ENCODE measurements at places on chromosomes 6 and 20.

DNA sequence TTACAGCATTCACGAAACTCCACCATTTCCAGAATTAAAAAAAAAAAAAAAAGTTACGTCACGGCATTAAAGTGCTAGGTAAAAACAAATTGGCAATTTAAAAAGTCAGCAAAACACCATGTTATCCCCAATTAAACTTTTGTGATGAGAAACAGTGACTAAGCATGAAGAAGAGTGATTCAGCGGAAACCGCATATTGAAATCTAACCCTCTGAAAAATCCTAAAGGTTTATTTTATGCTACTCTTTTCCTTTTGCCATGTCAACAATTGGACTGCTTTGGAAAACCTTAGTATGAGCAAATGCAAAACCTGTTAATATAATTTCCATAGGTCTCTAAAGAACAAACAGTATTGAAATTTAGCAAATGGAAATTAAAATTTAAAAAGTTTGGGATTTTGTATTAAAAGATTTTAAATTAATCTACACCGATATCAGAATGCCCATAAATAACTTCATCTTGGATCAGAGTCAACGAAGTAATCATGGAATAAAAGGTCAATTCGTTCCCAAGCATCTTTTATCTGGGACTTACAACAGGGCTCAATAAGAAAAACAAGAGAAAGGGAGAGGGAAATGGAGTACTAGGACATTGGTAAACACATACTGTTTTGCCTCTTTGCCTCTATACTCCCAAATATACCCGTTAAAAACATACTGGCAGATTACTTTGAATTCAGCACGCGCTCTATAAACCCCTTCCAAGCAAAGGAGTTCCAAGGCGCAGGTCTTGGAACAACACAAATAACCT is 1.1 kb downstream of the FBXO30 start:
- DNase-seq: no peak

DNA sequence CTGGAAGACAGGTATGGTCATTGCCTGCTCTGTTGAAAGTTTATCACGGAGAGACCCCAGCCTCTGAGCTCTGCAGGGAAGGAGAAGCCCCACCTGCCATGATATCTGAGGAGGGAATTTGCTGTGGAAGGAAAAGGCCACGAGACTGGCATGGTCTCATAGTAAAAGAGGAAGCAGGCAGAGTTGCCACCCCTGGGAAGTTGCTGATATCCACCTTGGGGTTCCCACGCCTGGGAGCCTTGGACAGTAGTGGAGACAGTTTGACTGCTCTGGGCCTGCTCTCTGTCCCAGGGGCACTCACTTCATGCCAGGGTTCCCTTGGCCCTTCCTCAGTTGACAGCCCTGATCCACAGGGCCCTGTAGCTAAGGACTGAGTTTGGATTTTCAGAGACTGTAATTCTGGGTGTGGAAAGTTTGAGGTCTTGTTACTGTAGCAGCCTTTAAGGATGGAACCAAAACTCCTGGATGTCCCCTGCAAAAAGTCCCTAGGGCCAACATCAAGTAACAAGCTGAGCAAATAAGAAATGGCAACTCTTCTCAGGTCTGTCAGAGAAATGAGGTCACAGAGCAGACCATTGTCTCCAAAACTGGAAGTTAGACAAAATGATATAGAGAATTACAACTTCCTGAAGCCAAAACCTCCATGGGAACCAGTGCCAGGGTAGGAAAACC is 6.9 kb upstream of the SIRPB1 start:
- DNase-seq: no peak

- DNase-seq: no peak
These were observed 129.5 kb downstream of the MMUT start for GRCh38 chr6:49333345-49334125.

- peak; percentile 30 for DNase-seq
These were observed 13.7 kb upstream of the FAM83C start for GRCh38 chr20:35305682-35306556.

DNA sequence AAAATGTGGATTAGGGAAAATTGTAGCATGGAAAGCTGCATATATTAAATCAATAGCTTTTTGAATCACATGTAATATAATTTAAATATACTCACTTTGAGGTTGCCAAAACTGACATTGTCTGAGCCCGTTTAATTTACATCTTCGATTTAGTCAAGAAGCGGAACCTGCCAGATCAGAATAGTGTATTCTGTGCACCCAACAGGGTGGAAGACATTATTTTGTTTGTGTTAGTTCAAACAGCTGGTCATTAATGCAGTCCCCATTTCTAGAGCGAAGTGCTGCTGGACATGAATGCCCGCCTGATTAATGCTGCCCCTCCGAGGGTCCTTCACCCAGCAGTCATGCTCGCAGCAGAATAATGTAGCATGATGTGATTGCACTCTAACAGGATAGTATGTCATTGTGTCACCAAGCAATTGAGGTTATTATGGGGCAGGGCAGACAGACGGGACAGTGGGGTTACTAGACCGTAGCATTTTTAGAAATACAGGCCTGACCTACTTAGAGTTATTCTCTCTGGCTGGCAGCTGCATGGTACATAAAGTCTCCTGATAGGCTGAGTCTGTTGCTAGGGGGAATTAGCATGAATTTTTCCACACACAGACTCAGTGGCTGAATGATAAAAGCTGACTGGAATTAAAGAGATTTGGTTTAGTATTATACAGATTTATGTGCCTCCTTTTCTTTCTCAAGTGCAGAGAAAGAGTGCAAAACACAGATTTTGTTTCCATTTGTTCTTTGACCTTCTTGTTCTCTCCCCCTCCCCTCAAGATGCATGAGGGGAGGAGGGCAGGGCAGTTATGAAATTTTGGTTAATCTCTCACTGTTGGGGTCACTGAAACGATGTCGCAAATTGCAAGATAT is 147.1 kb downstream of the PRL start:
- peak; percentile 18 for DNase-seq

- no peak for DNase-seq
These were observed 17.7 kb downstream of the OSBPL2 start for GRCh38 chr20:62255976-62256375.

DNA sequence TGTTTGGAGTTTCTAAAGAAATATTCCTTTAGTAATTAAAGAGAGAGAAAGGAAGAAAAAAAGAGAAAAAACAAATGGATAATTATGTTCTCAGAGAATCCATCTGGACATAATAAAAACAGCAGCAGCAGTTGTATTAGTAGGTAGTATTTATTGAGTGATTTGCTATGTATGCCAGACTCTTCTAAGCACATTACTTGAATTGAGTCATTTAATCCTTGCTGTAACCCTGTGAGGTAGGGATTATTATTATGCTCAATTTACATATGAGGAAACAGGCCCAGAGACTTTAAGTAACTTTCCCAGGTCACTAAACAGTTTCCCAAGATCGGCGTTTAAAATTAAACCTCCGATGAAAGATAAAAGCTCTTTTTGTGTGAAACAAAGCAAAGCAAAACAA is 238.8 kb downstream of the TSHZ2 start:
- no peak for DNase-seq

GRCh38 chr6:105051941-105052471 is 95.1 kb downstream of the LIN28B start:
- no peak for DNase-seq

GRCh38 chr20:38202153-38202981 is 37.3 kb upstream of the TGM2 start:
- no peak for DNase-seq

- DNase-seq: no peak
These were observed 388.4 kb upstream of the JARID2 start for GRCh38 chr6:14857501-14857900.

DNA sequence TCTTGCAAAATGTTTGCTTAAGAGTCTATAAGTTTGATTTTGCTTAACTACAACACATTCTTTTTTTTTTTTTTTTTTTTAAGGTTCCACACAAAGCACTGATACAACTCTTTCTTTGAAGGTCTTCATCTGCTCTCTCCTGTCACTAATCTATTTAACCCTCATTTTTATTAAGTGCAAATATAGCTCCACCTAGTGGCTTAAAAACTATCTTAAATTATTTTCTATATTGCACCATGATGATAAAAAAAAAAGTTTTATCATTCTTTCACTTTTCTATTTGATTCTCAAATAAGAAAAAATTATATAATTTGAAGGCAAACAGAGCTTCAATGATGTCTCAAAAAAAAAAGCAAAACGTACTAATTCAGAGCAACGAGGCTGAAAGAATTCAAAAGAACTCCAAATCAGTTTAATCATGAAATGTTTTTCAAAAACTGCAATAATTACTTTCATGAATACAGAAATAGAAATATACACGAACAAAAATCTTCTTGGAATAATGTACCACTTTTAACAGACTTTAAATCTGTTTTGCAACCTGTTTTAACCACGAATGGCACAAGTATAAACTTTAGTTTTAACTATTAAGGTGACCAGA is 12.8 kb downstream of the ESF1 start:
- no peak for DNase-seq

DNA sequence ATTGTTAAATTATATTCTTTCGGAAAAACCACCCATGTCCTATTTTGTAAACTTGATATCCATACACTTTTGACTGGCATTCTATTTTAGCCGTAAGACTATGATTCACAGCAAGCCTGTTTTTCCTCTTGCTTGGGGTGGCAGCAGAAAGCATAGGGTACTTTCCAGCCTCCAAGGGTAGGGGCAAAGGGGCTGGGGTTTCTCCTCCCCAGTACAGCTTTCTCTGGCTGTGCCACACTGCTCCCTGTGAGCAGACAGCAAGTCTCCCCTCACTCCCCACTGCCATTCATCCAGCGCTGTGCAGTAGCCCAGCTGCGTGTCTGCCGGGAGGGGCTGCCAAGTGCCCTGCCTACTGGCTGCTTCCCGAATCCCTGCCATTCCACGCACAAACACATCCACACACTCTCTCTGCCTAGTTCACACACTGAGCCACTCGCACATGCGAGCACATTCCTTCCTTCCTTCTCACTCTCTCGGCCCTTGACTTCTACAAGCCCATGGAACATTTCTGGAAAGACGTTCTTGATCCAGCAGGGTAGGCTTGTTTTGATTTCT is 2.1 kb upstream of the ESR1 start:
- peak; percentile 5 for DNase-seq

- DNase-seq: no peak
These were observed 18.9 kb downstream of the NHSL1 start for GRCh38 chr6:138480279-138480949.

DNA sequence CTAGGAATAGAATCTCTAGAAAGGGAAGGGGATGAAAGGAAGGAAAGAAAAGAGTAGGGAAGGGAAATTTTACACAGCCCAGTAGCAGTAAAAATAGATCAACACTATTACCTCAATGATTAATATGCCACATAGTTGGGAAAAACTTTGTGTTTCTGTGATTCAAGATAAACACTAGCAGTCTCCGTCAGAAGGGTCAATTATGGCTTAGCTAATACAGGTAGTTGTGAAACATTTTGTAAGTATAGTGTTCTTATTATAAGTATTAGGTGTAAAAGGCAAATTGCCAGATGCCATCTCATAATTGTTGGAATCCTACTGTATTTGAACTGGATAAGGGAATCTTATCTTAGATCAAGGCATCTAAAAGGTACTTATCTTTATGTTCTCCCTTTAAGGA is 165.7 kb downstream of the MTFR2 start:
- no peak for DNase-seq

GRCh38 chr6:34230653-34231371 is 5.9 kb upstream of the HMGA1 start:
- DNase-seq: no peak

- DNase-seq: no peak
These were observed 137.0 kb upstream of the TNFAIP3 start for GRCh38 chr6:137729866-137730629.

GRCh38 chr6:23441808-23442461 is 684.1 kb upstream of the NRSN1 start:
- no peak for DNase-seq

DNA sequence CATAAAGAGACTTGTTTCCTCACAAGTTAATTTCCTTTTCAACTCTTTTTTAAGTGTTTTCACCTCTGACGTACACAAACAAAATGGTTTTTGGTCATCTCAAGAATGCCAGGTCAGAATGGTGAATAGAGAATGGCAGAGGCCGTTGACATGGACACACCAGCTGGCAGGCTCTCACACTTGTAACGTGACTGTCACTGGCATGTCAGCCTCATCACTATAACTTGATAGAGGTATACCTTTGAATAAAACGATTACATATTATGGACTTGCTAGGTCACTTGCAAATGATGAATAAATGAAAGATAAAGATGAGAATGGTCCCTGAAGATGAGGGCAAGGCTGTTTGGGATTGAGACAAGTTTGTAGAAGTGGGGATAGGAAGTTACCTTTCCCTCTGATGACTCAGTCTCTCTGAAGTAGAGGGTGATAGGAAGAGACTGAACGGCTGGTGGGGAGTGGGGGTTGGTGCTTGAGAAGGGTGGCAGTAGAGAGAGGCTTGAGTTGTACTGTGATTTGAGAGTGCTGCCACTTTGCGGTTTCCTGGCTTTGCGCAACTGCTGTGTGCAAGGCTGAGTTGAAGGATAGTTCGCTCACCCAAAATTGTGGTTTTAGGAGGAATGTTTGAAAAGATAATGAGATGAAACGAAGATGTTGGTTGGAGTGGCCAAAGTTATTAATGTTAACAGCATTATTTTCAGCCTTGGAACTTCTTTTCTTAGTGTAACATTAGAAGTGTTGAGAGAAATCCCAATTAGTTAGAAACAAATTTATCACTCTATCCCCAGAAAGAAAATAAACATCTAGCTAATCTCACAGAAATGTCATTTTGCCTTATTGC is 30.3 kb downstream of the TBPL1 start:
- no peak for DNase-seq

DNA sequence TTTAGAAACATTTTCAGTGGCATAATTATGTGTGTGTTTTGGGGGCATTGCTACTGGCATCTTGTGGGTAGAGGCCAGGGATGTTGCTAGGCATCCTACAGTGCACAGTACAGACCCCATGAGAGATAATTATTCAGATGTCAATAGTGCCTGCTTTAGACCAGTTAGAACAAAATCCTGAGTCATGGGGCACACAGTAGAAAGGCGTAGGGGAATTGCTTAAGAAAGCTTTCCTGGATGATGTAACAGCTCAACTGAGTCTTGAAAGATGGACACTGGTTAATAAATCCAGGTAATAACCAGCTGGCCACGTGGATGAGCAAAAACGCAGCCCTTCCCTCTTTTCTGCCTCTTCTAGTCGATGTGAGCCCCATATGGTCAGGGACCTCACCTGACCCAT is 51.1 kb downstream of the KCNB1 start:
- no peak for DNase-seq

GRCh38 chr6:143110996-143111395 is 50.3 kb downstream of the AIG1 start:
- DNase-seq: no peak

- no peak for DNase-seq
These were observed 117.8 kb downstream of the RTN4IP1 start for GRCh38 chr6:106511288-106512047.

All from nucleus accumbens (tissue), 56 donors.